Adipocyte (in vitro differentiated cells): ENCODE measurements at places on chromosomes 3 and 15.
A peak's percentile ranks its signal among the peaks of the same experiment; 100 is the strongest.

GRCh38 chr3:29438580-29438979 lies 157.7 kb downstream of the RBMS3 start:
- DNase-seq: no peak

- DNase-seq: peak; percentile 61
Observed at GRCh38 chr3:113245761-113246161, 34.4 kb downstream of the BOC start.

- DNase-seq: peak; percentile 72
Observed at GRCh38 chr15:57251941-57252340, 124.4 kb upstream of the CGNL1 start.

DNA sequence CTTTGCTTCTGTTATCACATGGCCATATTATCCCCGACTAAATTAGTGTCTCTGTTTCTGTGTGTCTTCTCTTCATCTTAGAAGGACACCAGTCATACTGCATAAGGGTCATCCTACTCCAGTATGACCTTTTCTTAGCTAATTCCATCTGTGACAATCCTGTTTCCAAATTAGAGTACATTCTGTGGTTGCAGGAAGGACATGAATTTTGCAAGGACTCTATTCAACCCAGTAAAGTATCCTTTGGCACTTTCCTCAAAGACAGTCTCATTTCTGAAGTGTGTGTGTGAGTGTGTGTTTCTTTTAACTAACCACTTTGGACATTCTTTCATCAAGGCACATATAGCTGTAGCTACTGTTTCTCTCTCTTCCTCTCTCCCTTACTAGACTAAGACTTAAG lies 15.2 kb upstream of the MME start:
- peak; percentile 32 for DNase-seq

- DNase-seq: no peak
Observed at GRCh38 chr15:93268066-93268465, 179.1 kb upstream of the RGMA start.

DNA sequence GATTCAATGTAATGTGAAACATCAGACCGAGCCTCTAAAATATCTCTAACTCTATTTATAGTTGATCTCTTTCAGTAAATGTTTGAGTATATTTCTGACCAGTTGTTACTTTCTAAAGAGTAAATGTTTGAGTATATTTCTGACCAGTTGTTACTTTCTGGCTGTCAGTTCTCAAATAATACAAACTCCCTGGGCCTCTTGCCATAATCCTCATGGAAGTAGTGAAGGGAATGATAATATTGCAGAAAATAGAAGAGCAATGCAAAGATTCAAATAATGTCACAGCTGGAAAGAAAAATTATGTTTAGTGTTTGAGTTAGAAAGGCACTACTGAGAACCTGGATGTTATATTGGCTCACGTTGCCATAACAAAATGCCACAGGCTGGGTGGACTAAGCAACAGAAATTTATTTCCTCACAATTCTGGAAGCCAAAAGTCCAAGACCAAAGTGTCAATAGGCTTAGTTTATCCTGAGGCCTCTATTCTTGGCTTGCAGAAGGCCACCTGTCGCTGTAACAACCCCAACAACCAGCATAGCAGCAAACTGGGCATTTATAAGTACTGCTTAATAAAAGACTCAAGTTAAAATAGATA lies 470.6 kb upstream of the BCHE start:
- no peak for DNase-seq

GRCh38 chr3:12598890-12599289 lies 42.0 kb downstream of the MKRN2 start:
- peak; percentile 34 for DNase-seq

GRCh38 chr3:158314426-158315357 lies 204.8 kb downstream of the RSRC1 start:
- no peak for DNase-seq

DNA sequence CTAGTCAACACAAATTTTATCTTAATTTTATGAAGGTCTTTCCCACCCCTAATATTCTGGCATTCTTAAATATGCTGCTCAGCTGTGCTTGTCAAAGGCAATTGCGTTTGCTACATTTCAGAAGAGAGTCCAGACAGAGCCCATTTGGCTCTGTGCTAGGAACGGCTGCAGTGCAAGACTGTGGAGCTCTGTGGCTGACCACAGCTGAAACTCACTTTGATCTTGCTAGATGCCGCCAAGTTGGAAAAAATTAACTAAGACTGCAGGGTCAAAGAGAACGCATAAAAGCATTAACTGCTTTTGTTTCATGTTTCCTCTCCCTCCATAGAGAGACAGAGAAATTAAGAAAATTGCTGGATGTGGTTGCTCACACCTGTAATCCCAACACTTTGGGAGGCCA lies 7.6 kb upstream of the PPP1R2 start:
- peak; percentile 21 for DNase-seq

- DNase-seq: peak; percentile 55
Observed at GRCh38 chr3:40109641-40110490, 199.6 kb upstream of the EIF1B start.

DNA sequence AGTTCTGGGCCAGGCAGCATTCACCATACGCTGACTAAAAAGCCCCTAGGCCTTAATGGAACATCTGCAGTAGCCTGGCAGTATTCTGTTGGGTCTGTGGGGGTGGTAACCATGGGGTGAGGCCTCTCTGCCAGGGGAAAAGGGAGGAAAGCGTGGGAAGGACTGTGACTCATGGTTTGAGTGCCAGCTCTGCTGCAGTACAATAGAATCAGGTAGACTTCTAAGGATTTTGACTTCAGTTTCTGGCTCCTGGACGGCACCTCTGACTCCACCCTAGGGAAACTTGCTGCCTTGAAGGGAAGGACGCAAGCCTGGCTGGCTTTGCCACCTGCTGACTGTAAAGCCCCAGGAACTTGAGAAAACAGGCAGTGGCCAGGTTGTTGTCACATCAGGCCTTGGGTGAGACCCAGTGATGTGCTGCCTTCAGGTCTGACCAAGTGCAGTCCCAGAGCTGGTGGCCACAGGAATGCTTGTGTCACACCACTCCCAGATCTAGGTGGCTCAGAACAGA lies 148.6 kb downstream of the SUCNR1 start:
- DNase-seq: peak; percentile 74

DNA sequence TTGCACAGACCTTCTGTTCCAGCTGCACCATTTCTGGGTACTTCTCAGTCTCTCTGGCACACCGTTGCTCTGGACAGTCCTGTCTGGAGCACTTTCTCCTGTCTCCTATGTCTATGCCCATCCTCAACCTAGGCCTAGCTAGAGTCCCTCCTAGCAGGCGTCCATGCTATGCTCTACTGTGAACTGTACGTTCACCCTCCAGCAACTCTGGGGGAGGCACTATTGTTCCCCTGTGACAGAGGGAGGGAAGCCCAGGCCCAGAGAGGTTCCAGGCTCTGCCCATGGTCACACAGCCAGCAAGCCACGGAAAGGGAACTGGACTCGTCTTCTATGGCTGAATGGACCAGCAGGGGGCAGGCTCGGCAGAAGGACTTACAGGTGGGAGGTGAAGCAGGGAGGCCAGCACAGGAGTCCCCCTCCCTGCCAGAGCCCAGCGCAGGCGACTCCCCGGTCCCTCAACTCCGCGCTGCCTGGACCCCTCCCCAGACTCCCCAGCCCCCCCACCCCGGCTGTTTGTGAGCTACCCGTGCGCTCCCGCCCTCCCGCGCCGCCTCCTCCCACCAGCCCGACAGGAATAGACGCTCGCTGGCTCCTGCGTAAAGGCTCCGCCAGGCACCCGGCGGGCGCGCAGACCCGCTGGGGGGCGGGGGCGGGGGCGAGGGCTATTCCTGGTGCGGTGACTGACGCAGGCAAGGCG lies 1.7 kb upstream of the LINGO1 start:
- DNase-seq: peak; percentile 39

- no peak for DNase-seq
Observed at GRCh38 chr3:144487011-144487410, 515.4 kb downstream of the DIPK2A start.

- DNase-seq: no peak
Observed at GRCh38 chr3:127720985-127721935, 48.5 kb downstream of the ABTB1 start.

DNA sequence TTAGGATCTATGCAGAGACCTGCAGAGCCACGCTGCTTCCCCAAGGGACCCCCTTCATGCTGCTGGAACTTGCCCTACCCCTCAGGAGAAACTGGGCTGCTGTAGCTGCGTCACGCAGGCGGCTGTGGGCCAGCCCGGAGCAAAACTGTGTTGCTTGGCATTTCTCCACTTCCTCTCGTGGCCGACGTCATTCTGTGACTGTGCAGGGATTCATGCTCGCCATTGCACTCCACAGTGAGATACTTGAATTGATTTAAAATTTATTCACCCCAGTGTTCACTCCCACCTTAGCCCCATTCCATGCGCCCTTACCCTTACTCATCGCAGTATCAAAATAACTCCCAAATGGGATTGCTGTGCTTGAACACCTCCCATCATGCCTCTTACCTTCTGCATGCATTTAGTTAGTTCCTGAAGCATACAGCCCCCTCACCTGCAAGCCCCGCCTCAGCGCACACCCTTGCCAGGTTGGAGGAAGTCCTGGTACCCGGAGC lies 45.7 kb downstream of the TMEM44 start:
- no peak for DNase-seq

- DNase-seq: no peak
Observed at GRCh38 chr3:34090876-34091275, 292.4 kb downstream of the PDCD6IP start.

- no peak for DNase-seq
Observed at GRCh38 chr3:63069806-63070475, 194.7 kb upstream of the CADPS start.

- DNase-seq: peak; percentile 79
Observed at GRCh38 chr3:151345859-151346258, 16.5 kb upstream of the P2RY13 start.

GRCh38 chr3:58047826-58048225 lies 39.6 kb downstream of the FLNB start:
- DNase-seq: peak; percentile 86

- no peak for DNase-seq
Observed at GRCh38 chr15:65695081-65695480, 73.3 kb downstream of the SLC24A1 start.

DNA sequence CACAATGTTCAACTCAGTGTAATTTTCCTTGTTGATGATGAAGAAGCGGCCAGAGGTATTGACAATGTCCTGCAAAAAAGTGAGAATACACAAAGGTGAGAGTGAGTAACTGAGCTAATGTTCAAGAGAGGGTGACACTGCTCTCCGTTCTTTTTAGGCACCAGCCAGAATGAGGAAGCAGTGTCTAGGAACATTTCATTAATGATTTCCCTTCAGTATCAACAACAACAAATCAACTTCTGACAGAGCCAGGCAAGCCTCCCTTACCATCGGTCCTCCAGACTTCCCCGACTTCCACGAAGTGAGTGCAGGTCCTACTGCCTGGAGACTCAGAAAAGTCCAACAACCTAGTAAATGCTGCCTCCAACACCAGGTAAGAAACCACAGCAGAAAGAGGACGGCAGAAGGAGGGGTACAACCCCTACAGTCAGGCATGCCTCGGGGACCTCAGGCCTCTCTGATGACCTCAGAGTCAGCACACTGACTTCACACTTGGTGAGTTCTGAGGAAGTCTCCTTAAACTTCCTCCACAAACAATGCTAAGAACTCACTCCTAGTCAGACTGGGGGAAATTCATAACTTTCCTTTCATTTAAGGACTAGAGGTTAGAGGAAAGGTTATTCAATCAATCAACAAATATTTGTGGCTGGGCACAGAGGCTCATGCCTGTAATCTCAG lies 62.7 kb downstream of the NPTN start:
- no peak for DNase-seq

DNA sequence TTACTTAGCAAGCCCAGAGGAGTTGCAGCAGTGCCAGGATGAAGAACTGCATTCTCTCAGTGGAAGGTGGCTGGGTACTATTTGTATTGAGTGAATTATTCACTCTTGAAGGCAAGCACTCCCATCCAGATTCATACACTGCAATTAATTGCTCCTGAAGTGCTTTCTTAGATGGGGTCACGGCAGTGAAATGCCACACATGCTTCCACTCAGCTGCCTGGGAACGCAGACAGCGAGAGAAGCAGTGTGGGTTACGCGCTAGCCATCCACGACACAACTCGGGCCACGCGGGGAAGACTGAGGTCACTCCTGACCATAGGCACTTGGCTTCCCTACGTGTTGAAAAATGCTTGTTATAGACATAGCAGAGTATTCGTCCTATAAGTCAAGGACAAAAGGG lies 30.8 kb upstream of the LMCD1 start:
- no peak for DNase-seq

GRCh38 chr15:65918357-65918920 lies 49.1 kb downstream of the RAB11A start:
- no peak for DNase-seq

DNA sequence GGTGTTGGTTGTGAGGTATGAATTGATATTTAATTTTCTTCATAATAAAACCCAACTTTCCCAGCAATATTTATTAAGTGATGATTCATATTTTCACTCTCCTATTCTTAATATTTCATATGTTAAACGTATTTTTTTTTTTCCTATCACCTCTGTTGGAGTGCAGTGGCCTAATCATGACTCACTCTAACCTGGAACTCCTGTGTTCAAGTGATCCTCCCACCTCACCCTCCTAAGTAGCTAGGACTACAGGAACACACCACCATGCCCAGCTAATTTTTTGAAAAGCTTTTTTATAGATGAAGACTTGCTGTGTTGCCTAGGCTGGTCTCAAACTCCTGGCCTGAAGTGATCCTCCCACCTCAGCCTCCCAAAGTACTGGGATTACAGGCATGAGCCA lies 8.6 kb downstream of the PARP15 start:
- DNase-seq: no peak

DNA sequence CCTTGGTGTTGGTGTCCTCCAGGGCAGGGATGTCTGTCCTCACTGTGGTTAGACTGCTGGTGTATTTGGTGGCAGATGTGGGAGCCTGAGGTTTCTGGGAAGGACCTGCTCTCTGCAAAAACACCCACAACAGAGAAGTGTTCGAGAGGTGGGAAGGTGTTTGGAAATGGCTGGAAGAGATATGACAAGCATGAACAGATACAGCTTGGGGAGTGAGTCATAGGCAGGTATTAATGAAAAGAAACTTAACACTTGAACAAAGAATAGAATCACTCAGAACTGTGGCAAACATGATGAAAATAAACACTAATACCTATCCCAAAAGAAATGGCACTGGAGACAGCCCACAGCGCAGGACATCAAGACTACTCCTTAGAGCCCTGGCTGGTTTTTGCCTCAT lies 192.4 kb upstream of the RORA start:
- DNase-seq: no peak

DNA sequence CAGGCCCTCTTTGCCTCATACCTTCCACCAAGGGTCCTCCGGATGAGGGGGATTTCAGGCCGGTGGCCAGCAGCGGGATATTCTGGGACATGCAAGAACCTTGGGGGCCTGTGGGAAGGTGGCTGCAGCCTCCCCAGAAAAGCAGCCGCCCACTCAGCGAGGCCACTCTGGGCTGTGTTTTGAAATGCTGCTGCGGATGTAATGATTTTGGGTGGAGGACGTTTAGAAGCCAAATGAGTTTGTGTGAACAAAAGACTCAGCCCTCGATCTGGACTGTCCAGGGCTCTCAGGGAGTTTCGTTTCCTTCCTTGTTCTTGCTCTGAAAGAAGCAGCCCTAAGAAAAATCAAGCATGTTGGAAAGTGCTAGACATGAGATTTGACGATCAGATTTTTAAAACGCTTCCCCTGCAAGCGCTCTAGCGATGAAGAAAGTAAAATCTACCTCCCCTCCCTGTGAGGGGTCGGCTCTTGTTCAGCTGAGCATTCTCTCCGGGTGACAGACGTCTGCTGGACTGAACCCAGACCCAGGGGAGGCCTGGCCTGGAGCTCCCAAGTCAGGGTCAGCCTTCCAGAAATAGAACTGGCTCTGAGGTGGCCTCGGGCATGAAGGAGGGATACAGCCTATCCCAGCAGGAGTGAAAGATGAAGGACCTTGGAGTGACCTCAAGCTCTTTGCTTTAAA lies 12.9 kb downstream of the HEG1 start:
- peak; percentile 46 for DNase-seq

GRCh38 chr3:159032311-159032710 lies 230.5 kb downstream of the MFSD1 start:
- no peak for DNase-seq
